Fibroblast of the aortic adventitia (primary cell): ENCODE measurements at places on chromosomes 4 and X. TPM values are rescaled to one million over a fixed set of nuclear protein-coding genes. Genes with fewer than 3 reads are reported as not detected.

DNA sequence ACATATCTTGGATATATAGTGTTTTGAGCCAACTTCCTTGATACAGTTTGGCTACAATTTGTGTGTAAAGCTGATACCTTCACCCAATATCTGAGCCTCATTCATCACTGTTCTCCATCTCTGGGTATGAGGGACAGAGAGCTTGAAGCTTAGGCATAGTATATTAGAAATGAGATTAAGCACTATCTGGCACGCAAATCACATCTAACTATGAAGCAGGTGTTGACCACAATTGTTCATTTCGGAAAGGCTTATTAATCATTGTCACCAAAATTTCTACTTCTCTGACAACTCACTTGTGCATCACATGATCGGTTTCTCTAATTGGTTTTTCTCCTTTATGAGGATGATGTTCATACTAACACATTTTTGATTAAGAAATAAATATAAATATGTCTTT lies 2.1 kb upstream of the POF1B start:
- no peak for DNase-seq

- no peak for DNase-seq
These were observed 69.7 kb upstream of the MAMLD1 start for GRCh38 chrX:150293311-150294013.

DNA sequence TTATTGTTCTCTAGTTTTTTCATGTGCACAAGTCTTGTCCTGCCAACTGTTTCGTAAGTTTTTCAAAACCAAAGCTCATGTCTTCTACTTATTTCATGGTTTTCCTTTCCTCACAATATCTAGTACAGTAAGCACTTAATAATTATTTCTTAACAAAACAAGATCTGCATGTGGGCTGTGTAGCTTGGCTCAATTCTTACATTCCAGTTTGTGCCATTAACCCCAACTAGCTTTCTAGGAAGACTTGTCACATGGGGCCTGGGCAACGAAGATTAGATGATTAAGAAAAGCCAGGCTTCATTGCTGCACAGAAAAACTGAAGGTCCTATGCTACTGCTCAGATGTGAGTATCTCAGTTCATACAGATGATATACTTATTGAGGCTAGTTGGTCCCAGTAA lies 155.3 kb upstream of the TEX13A start:
- peak; percentile 43 for DNase-seq

The RENBP gene
- 0.45 and 5.6 TPM in 2 replicates for total RNA-seq

DNA sequence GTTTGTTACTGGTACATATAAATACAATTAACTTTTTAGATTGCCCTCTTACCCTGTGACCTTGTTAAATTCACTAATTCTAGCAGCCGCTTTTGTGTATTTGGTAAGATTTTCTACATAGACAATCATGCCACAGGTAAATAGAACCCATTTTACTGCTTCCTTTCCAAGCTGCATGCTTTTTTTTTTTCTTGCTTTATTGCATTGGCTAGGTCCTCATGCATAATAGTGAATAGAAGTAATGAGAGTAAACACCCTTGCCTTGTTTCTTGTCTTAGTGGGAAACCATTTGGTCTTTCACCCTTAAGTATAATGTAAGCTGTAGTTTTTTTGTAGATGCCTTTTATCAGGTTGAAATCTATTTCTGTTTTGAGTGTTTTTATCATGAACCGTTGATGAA lies 7.7 kb upstream of the TMEM271 start:
- DNase-seq: no peak

DNA sequence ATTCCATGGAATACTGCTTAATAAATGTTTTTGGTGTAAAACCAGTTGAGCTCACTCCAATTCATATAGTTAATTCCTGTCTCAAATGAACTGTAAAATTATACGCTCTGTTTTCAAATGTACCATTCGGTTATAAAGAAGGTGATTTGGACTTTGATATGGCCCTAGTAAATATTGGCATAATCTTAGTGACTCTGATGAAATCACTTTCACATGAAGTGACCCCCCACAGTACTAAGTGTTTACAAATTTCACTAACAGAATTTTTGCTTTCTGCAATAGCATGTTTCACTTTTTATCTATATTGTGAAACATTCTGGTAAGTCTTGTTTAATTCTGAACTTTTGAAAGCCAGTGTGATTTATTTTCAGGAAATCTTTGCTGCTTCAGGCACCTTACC lies 10.9 kb downstream of the GC start:
- no peak for DNase-seq

GRCh38 chr4:89562746-89563145 lies 255.1 kb upstream of the GPRIN3 start:
- no peak for DNase-seq

DNA sequence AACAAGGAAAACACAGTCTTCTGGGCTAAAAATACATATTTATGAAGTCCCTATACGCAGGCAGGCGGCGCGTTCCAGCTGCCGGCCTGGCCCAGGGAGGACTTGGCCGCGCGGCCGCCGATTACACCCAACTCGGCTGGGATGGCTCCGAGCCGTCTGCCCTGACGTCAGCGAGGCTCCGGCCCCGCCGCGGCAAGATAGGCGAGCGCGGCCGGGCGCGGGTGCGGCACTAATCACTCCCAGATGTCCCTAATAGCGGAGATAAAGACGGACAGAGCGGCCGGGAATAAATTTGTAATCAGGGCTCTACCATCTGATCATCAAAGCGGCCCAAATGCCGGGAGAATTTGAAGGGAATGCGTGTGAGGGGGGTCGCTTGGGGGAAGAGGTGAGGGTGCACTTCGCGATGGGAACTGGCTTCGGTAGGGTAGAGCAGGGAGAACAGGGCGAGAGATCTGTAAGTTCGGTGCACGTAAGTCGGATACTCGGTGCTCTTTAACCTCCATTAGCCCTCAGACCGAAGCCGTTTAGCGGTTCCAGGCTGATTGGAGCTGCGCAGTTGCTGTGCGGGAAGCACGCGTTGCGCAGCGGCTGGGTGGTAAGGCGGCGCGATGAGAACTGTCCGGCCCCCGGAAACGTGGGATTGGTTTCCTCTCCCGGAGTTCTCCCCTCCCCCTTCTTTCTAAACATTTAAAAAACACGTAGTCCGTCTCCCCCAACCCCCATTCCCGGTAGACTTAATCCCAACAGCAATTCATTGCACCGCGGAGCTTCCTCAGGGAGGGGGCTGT lies 7.7 kb downstream of the HAND2 start:
- peak; percentile 96 for DNase-seq

The F9 gene
- not detected in 2 replicates for total RNA-seq

- no peak for DNase-seq
These were observed 49.8 kb downstream of the WDR19 start for GRCh38 chr4:39232100-39232499.

The MAMLD1 gene
- total RNA-seq: 0.49 and 1.9 TPM in 2 replicates

The PRKG2 gene
- 7.8 and 7.9 TPM in 2 replicates for total RNA-seq

- peak; percentile 77 for DNase-seq
These were observed 97.7 kb upstream of the PTPN13 start for GRCh38 chr4:86496094-86497080.

The ZNF718 gene
- 4.5 and 9.6 TPM in 2 replicates for total RNA-seq

DNA sequence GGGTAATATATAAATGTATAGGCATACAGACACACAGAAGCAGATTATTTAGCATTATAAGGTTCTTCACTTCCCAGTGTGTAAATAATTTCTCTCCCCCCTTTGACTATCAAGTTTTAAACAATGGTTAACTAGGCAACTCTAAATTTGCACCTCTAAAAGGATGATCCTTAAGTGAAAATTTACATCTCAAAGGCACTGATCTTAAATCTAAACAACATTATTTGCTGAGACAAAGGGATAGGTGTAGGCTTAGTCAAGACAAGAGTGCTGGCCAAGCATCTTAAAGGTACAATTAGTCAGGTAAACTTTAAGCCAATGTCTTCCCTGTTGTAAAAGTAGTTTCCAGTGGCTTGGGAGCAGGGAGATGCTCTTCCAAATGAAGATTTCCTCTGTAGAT lies 33.0 kb downstream of the NLRP2B start:
- DNase-seq: no peak

The ANK2 gene
- total RNA-seq: 190 and 200 TPM in 2 replicates

- no peak for DNase-seq
These were observed 7.2 kb downstream of the SPATA18 start for GRCh38 chr4:52058275-52058674.

The HPGD gene
- total RNA-seq: 2.7 TPM in 1 of 2 replicates, not detected in the other

The NSUN7 gene
- total RNA-seq: under 0.01 TPM in 1 of 2 replicates, not detected in the other

GRCh38 chr4:61177367-61177766 lies 22.8 kb upstream of the ADGRL3 start:
- no peak for DNase-seq
